ENCODE measurements at places on chromosomes 12 and 14.

GRCh38 chr12:10126413-10126812 is 3.6 kb downstream of the CLEC7A start:
- no peak for DNase-seq

DNA sequence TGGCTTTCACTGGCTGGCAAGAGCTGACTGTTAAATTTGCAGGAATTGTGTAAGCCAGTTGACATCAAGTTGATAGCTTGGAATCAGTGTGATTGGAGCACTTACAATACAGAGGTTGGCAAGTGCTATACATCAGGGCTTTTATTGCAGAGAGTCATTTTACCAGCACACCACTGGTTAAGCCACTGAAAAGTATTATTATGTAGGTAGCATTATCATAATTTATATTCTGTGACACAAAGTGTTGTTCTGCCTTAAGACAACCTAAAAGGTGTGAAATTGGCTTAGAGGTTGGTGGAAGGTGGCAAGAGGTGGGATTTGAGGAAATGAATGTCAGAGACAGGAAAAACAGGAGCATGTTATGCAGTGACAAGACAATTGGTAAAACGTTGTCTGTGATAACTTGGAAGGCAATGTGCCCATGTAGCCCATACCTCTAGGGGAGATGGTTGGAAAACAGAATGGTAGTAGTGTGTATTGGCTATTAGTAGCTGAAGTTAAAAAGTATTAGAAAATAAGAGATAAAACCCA is 172.9 kb upstream of the PRICKLE1 start:
- DNase-seq, result no peak

DNA sequence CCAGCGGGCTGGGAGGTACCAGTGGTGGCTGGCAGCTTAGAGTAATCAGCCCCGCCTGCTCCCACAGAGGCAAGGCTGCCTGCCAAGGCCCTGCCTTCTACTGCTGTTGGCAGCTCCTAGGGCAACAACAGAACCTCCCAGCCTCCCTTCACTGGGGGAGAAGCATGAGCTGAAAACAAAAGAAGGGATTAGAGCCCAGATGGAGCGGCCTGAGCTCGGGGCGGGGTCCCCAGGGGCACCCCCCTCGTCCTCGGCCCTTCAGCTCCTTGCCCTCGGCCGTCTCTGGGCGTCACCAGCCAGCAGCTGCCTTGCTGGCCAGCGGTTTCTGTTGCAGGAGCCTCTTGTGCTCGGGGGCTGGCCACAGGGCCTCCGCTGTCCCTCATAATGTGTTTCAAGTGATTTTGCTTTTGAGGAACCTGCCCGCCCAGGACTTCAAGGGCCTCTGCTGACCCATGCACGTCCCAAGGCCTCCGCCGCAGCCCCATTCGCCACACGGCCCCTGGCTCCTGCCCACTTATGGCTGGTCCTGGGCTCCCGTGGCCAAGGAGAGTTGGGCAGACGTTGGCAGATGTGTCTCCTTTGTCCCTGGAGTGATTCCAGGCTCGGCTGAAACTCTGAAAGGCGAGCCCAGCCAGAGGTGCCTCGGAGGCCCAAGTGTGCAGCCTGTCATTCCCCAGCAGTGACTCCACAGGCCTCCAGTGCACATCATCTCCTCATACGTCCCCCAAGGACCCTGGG is 49.7 kb downstream of the PSMA6 start:
- DNase-seq, result peak; percentile 98

- no peak for DNase-seq
Measured at GRCh38 chr14:69291891-69292561, 32.1 kb downstream of the GALNT16 start.

DNA sequence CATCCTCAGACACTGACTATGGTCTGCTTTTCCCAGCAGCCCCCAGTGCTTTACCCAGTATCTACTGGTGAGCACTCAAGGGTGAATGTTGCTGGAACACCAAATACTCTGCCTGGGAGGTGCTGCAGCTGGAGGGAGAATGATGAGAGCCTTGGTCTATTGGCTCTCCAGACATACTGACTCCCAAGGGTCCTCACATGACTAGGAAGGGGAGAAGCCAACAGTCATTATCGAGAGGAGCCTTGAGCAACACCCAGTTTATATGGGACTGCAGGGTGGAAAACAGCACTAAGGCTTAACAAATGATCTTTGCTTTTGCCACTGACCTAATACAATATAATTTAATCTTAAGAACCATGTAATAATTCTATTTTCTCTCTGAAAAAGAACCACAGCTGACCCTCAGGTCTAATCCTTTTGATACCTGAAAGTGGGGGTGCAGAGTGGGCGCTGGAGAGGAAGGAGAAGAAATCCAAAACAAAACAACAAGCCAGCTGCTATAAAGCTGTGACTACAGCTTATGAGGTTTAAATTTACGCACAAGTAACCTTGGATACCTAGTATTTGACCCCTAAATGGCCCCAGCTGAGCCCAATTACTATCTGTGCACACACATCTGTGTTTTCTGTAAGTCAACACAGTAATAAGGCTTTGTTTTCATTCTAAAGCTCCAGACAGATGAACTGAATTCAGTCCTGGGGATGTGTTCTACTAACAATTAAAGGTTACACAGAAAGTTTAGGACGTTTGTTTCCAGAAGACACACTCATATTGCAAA is 107.8 kb upstream of the GRIP1 start:
- no peak for DNase-seq

DNA sequence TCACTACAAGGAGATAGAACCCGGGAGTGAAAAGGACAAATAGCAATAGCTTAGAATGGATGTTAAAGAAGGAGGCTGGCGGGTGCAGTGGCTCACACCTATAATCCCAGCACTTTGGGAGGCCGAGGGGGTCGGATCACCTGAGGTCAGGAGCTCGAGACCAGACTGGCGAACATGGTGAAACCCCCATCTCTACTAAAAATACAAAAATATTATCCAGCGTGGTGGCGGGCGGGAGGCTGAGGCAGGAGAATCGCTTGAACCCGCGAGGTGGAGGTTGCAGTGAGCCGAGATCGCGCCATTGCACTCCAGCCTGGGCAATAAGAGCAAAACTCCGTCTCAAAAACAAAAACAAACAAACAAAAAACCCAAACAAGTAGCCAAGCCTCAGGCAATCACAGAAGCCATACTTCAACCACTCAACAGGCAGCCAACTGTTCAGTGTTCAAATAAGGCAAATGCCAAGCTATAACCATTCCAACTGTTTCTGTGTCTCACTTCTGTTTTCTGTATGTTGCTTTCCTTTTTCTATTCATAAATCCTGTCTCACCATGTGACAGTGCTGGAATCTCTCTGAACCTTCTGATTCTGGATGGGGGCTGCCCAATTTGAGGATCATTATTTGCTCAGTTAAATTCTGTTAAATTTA is 3.9 kb upstream of the SPTLC2 start:
- DNase-seq, result no peak

DNA sequence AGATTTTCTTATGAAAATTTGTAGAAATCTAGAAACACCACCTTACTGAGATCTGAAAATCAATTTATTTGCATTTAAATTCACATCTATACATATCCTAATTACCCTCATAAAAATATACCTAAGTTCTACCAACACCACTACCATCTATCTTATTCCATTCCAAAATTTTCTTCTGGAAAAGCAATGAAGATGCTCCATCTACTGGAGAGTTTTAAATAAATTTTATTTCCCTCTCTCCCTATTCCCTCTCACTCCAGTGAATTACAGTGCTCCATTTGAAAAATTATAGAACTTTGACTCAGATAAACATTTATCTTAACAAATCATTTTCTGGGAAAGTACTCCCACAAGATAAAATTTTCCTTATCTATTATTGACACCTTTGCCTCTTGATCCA is 2.3 kb upstream of the C14orf39 start:
- DNase-seq, result no peak

DNA sequence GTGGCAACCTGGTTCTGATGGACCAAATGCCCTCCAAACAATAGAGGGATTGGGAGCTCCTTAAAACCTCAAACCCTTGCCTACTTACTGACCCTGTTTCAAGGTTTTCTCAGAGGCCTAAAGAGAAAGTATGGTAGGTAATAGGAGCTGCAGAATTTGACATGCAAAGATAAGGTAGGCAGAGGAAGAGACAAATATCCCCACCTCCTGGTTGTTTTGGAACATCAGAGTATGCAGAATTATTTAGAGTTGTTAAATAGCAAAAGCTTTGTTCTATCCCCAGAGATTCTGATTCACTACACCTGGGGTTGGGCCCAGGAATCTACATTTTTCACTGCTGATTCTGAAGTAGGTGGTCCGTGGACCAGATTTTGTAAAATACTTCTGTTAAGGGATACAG is 421.2 kb downstream of the SOX5 start:
- no peak for DNase-seq

GRCh38 chr12:94566345-94566744 is 84.0 kb downstream of the TMCC3 start:
- DNase-seq, result peak; percentile 22

DNA sequence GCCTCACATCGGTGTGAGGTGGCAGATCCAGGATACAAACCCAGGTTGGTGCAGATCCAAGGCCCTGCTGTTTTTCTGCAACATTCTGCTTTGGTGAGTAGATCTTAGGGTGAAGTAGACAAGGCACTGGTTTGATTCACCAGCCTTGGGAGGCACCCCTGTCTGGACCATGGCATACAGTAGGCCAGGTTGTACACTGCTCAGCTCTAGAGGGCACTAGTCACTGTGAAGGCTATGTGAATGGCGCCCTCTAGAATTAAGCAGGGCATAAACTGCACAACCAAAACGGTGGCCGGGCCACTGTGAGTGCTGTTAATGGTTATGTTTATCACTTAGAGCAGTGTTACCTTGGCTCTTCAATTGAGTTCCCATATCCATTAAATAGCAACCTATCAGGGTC is 280.6 kb upstream of the PWP1 start:
- DNase-seq, result peak; percentile 83

DNA sequence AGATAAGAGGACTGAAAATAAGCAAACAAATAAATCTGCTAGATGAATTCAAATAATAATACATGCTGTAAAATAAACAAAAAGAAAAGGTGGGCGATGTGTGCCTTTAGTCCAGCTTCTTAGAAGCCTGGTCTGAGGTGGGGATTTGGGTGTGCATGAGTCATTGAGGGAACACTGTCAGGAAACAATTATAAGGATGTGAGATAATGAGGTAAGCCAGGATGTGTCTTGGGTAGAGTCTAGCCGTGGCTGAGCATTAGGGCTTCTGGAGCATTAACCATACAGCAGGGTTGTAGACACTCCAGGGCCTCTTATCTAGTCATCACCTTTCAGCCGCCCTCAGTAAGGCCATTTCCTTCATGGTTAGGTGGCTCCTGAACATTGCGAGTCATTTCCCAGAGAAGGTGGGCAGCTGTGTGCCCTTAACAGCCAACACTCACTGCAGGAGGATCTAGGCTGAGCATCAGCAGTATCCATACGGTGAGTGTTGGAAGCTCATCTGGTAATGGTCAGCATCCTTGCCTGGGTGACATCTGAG is 405.6 kb downstream of the GLT1D1 start:
- DNase-seq, result no peak

DNA sequence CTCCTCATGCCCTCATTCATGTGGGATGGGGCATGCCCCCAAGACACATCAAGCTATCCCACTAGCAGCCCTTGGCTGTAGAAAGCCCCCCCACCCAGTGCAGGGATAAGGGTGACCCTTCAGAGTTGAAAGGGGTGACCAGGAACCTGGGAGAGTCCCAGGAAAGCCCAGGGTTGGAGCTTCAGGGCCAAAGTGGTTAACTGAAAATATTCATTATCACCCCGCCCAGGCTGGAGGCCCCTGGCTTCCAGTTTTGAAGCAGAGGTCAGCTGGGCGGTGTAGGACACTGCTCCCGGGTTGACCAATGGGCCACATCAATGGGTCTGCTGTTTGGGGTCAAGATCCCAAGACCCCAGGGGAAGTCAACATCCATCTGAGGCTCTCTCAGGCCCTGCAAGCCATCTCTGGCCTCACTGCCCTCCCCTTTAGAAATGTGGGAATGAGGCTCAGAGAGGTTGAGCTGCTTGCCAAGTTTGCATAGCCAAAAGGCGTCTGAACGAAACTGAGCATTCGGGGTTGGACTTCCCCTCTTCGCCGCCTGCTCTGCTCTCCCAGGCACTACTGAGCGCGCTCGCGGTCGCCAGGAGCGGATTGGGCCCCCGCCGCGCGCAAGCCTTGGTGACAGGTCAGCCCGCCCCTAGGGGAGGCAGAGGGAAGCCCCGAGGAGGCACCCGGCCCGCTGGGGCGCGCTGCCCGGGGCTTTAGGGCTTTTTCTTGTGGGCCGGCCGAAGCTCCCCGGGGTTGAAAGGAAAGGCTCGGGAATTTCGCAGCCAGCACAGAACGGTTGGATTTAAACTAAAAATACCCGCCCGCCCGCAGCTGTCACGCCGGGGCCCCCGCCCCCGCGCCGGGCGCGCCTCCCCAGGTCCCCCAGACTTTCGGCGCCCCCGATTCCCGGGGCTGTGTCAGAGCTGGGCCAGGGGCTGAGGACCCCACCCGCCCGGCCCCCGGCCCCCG is 576 bp downstream of the SYNE3 start:
- DNase-seq, result peak; percentile 88

DNA sequence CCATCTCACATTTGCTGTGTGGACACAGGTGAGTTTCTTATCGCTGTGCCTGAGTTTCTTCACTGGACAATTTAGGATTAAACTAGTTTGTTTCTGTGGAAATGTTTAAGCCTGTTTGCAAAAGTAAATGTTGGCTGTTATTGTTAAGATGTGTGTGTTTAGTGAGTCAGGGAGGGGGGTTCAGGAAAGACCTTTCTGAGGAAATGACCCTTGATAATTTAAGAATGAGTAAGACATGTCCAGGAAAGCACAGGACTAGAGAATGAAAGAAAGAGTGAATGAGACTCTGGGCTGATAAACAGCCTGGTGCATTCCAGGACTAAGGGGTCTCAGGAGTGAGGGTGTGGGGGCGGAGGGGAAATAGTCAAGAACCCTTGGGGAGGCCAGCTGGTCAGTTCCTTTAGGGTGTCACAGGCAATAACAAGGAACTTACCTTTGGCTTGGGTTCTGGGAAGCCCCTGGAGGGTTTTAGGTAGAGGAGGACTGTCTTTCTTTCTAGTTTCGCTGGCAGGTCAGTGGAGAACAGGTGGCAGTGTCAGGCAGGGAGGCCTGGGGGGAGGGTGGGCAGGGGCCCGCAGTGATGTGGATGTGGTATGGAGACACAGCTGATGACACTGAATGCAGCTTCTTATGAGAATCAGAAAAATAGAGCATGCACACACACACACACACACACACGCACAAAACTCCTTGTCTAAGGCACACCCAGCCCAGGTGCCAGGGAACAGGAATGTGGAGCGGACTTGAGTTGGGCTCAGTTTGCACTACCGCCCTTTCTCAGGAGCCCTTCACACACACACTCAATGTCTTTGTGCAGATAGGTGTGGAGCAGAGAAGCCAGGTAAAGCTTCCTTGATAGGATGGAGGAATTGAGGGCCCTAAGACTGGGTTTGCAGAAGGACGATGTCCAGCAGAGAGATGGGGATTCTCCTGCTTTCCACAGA is 1005.5 kb downstream of the VRK1 start:
- no peak for DNase-seq

DNA sequence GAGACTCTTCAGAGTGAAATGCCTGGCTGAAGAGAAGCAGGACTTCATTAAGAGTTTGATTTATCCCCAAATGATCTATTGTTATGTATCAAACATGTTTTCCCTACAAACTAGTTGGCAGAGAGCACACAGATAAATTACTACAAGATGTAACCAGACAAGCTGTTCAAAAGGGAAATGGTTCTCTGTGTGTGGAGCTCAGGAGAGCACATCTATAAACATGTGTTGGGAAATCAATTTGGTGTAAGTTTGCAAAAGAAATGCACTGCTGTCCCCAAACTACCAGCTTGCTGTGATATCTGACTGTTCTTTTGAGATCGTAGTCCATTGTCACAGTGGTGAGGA is 159.2 kb downstream of the PAH start:
- DNase-seq, result no peak
